ENCODE measurements at places on chromosomes 13 and 19.

DNA sequence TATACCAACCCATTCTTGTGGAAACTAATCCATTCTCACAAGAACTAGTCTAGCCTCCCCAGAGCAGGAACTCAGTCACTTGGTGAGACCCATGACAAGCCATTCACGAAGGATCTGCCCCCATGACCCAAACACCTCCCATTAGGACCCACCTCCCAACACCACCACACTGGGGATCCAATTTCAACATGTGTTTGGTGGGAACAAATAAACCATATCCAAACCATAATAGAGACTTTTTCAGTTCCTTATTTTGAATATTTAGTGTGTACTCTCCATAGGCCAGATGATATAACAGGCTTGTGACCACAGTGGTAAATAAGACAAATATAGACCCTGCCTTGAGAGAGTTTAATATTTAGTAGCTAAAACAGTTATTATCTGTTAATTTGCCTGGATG, 227.5 kb upstream of the SERP2 start:
- no peak for DNase-seq

DNA sequence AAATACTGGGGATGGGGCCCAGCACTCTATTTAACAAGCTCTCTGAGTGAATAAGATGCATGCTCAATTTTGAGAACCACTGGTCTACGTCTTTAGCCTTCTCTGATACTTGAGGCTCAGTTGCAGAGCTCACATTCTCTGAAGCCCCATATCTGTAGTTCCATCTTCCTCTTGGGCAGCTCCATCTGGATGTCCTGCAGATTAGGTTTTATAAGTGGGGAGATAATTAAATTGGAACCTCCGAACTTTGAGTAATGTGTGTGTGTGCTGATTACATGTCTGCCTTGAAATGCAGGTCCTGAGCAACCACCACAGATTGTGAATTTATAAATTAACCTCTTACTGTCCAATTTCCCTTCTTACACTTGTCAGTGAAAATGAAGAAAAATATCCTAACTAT, 7.2 kb upstream of the RASL11A start:
- DNase-seq = no peak

- DNase-seq = no peak
Measured at GRCh38 chr13:72194523-72194922, 327.5 kb upstream of the DACH1 start.

DNA sequence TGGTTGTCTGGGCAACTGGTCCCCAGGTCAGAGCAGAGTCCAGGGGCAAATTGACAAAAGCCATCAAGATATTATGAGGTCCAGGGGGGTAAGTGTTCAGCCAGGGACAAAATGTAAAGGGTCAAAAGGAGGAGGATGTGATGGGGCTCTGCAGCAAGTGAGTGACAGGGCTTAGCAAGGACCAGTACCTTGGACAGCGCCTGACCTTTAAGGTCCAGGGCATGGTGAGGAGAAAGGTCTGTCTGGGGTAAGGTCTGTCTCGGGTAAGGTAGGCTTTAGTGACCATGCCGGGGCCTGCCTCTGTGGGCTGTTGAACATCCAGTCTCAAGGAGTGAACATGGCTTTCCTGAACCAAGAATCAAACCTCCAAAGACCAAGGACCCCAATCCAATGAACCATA, 6.3 kb upstream of the ZNF358 start:
- no peak for DNase-seq

DNA sequence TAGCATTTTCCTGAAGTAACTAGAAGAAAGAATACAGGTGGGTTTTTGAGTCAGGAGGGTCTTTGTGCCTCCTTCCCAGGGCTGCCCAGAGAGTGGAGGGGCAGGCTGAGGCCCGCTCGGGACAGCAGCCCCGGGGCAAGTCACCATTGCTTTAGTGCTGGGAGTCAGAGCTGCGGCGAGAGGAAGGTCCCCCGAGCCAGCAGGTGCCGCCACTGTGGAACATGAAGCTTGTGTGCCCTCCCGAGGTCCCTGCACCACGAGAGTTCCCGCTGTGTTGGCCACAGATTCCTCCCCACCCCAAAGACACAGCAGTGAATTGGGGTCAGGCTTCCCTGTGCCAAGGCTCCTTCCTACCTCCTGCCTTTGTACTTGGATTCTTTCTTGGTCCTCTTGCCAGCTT, 50.9 kb upstream of the TEX29 start:
- no peak for DNase-seq

GRCh38 chr19:7238051-7238450, 56.2 kb downstream of the INSR start:
- no peak for DNase-seq

DNA sequence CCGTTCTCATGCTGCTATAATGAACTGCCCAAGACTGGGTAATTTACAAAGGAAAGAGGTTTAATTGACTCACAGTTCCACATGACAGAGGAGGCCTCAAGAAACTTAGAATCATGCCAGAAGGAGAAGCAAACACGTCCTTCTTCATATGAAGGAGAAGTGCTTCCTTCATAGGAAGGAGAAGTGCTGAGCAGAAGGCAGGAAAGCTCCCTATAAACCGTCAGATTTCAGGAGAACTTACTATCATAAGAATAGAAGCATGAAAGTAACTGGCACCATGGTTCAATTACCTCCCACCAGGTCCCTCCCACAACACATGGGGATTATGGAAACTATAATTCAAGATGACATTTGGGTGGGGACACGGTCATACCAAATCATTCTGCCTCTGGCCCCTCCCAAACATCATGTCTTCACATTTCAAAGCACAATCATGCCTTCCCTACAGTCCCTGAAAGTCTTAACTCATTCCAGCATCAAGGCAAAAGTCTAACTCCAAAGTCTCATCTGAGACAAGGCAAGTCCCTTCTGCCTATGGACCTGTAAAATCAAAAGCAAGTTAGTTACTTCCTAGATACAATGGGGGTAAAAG, 10.6 kb downstream of the ACOD1 start:
- DNase-seq = no peak

DNA sequence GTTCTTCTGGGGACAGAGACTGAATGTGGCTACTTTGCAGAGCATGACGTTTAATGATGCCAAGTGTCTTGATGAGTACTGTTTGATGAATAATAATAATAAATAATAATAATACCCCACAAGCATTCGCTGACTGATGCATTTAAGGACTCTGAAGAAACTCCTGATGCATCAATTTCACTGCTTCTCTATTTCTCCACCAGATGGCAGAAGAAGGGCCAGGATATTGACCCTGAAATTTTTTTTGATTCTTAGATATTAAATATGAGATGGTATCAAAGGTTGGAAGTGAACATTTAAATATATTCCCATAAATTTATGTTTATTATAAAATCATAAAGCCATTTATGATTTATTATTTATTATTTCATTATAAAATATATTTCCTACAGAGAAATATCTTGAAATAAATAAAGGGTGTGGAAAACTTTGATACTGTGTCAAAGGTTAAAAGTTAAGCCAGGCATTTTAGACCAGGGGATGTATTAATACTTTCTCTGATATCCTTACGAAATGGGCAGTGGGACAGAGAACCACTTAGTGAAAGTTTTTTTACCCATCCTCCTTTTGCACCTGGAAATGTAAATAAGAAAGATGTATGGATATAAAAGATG, 170.9 kb downstream of the LACC1 start:
- no peak for DNase-seq

DNA sequence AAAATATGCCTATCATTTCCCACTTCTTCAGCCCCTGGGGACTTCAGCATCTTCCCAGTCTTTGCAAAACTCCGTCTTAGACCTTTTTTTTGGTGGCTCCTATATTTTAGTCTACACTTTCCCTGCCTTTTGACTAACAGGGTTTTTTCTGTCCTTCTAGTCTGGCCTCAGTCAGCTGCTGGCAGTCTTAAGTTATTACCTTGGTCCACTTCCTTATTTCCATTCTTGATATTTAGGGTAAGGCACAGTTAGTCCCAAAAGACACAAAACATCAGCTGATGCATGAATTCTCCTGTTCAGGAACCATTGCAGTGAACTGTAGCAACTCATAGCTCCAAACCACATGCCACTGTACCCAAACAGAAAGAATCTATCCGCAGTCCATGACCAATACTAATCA, 234.6 kb upstream of the RFC3 start:
- DNase-seq = no peak

DNA sequence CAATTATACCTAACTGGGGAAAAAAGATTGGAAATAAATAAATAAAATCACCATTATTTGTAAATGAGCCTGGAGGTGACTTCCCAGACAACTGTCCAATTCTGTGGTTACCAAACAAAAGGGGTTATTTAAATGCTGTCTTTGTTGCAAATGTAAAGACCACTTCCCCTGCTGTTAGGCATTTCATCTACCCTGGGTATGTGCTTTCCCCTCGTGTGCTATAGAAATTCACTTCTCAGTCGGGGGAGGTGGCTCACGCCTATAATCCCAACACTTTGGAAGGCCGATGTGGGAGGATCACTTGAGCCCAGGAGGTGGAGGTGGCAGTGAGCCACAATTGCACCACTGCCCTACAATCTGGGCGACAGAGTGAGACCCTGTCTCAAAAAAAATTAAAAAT, 101.9 kb upstream of the AKAP11 start:
- no peak for DNase-seq

- no peak for DNase-seq
Measured at GRCh38 chr19:18109341-18109732, 11.8 kb downstream of the MAST3 start.

DNA sequence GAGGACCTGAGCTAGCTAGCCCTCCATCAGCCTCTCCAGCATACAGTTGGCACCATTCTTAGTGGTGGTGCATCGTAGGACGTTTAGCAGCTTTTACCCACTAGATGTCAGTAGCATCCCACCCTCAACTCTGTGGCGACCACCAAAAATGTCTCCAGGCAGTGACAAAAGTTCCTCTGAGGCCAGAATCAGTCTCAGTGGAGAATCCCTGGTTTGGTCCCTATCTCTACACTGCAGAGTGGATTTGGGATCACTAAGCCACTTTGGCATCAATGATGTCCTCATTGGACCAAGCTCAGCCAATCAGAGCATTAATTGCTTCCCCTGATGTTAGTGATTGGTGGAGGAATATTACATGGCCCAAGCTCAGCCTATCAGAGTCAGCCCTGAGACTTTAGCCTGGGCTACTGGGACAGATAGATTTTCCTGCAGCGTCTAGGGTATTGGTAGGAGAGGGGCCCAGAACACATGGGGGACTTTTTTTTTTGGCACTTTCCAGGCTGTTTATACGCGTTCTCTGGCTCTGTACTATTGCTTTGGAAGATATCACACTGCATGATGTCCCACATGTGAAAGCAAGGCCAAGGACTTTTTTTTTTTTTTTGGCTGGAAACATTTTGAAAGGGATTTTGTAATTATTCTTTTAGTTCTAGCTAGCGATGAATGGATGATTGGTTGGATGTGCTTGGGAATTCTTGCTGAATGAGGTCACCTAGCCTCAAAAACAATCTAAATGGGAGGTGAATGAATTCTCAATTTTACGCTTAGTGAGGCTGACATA, 7.0 kb downstream of the TMEM221 start:
- peak; percentile 87 for DNase-seq

- DNase-seq = no peak
Measured at GRCh38 chr19:33298146-33298911, 4.0 kb downstream of the CEBPA start.

- no peak for DNase-seq
Measured at GRCh38 chr13:33978653-33979052, 160.7 kb downstream of the RFC3 start.

GRCh38 chr13:46796129-46796514, 839 bp downstream of the ESD start:
- DNase-seq = no peak

- no peak for DNase-seq
Measured at GRCh38 chr19:47100290-47100689, 13.3 kb downstream of the ZC3H4 start.

- no peak for DNase-seq
Measured at GRCh38 chr19:52086481-52086880, 9.1 kb downstream of the ZNF841 start.

Data from astrocyte of the cerebellum (primary cell).